ENCODE measurements at places on chromosomes 16 and 17.
A peak's percentile ranks its signal among the peaks of the same experiment; 100 is the strongest.

DNA sequence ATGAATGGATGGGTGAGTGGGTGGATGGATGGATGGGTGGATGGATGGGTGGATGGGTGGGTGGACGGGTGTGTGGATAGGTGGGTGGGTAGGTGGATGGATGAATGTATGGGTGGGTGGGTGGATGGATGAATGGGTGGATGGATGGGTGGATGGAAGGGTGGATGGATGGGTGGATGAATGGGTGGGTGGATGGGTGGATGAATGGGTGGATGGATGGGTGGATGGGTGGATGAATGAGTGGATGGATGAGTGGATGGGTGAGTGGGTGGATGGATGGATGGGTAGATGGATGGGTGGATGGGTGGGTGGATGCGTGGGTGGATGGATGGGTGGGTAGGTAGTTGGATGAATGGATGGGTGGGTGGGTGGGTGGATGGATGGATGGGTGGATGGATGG lies 13.2 kb upstream of the ATP2C2 start:
- DNase-seq = no peak

GRCh38 chr17:3531266-3532101 lies 26.1 kb downstream of the TRPV3 start:
- DNase-seq = peak; percentile 98

DNA sequence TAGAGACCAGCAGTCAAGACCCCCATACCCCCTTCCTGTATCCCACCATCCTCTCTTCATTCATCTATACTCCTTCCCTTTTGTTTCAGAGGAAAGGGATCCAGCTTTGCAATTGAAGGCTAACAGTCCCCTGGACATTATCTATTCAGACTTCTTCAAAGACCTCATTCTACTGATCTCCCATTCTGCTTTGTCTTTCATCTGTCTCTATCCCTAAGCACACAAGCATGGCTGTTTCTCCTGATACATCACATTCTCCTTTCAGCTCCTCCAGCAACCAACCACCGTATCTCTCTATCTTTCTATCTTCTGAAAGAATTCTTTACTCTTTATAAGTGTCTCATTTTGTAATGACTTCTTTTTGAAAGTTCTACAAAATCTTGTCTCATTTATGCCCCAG lies 9.7 kb upstream of the ARHGAP17 start:
- no peak for DNase-seq

GRCh38 chr16:85902366-85903155 lies 3.6 kb downstream of the IRF8 start:
- no peak for DNase-seq

- no peak for DNase-seq
Observed at GRCh38 chr17:15334266-15334665, 7.1 kb downstream of the TEKT3 start.

DNA sequence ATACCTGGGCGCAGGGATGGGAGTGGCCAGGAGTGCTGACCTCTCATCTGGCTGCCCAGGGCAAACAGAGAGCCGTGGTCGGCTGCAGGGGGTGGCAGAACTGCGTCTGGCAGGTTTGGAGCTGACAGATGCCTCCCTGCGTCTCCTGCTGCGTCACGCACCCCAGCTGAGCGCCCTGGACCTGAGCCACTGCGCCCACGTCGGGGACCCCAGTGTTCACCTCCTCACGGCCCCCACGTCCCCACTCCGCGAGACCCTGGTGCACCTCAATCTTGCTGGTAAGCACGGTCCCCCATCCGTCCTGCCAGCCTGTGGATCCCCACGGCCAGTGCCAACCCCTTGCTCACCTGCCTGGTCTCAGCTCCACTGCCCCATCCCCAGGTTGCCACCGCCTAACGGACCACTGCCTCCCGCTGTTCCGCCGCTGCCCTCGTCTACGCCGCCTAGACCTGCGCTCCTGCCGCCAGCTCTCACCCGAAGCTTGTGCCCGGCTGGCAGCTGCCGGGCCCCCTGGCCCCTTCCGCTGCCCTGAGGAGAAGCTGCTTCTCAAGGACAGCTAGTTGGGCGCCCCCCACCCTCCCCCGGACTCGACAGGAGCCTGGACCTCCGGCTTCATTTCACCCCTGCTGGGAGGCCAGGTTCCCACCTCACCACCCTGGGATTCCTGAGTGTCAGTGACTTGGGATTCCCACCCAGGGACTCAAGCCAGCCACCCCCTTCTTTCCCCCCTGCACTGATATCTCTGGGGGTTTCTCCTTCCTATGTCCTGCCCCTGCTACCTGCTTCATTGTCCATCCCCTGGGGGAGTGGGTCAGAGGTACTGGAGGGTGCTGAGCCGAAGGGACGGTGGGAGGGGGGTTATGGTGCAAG lies 2.0 kb upstream of the ORAI3 start:
- no peak for DNase-seq

- no peak for DNase-seq
Observed at GRCh38 chr17:75114552-75115314, 5.0 kb downstream of the ARMC7 start.

GRCh38 chr16:53822936-53823529 lies 119.1 kb downstream of the FTO start:
- no peak for DNase-seq

GRCh38 chr17:76243826-76244679 lies 3.8 kb upstream of the RNF157 start:
- DNase-seq = no peak

- DNase-seq = no peak
Observed at GRCh38 chr16:81427219-81427618, 17.4 kb upstream of the CMIP start.

- DNase-seq = no peak
Observed at GRCh38 chr16:25488435-25488834, 203.3 kb upstream of the HS3ST4 start.

DNA sequence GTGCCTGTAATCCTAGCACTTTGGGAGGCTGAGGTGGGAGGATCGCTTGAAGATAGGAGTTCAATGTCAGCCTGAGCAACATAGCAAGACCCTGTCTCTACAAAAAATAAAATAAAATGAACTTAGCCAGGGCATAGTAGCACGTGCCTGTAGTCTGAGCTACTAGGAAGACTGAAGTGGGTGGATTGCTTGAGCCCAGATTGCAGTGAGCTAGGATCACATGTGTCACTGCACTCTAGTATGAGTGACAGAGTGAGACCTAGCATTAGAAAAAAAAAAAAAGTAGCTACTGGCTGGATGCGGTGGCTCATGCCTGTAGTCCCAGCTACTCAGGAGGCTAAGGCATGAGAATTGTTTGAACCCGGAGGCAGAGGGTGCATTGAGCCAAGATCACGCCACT lies 6.0 kb downstream of the ADAP2 start:
- no peak for DNase-seq

DNA sequence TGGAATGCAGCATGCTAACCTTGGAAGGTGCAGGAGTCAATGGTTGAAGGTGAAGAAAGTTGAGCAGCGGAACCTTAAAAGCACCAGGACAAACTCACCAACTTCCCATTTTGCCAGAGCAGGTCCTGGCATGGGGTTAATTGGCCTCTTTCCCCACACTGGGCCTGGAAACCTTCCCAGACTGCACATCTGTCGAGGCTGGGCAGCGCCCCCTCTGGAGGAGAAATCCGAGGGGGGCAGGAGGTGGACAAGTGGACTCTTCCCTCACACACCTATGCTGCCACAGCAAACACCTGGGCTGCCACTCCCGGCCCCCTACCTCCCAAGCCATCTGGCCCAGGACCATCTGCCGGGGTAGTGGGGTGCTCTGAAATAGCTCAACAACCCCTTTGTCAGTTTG lies 232.4 kb downstream of the CBLN1 start:
- no peak for DNase-seq

- no peak for DNase-seq
Observed at GRCh38 chr17:12789075-12789480, 220 bp upstream of the ARHGAP44 start.

DNA sequence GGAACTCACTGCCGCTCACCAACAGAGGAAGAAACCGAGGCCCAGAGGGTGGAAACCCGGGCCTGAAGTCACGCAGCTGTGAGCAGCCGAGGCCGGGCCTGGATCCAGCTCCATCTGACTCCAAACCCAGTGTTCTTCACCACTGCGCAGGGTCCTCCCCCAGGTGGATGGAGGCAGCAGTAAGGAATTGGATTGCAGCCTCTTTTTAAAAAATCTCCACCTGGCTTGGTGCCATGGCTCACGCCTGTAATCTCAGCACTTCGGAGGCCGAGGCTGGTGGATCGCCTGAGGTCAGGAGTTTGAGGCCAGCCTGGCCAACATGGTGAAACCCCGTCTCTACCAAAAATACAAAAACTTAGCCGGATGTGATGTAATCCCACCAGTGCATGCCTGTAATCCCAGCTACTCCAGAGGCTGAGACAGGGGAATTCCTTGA lies 177.2 kb downstream of the FOXL1 start:
- no peak for DNase-seq

DNA sequence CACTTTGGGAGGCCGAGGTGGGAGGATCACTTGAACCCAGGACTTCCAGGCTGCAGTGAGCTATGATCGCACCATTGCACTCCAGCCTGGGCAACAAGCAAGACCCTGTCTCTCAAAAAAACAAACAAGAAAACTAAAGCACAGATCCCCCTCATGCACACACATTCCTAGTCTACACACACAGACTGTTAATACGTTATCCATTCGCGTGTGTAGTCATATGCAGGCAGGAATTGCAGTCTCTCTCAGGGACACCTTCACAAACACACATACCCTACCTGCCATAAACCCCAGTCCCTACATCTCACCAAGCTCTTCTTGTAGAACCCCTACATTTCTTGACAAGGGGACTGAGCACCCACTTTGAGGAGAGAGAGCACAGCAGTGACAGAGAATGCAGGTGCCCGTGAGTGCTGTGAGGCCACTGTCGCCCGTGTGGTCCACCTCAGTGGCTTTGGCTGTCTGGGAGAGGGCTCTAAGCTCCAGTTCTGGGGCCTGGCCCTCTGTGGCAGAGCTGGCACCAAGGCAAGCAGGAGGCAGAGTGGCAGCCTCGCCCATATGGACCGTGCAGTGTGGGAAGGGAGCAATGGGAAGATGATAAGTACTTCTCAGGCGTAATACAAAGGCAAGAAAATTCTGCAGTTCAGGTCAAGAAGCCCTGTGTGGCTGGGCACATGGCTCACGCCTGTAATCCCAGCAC lies 59.0 kb upstream of the RPH3AL start:
- DNase-seq = no peak

DNA sequence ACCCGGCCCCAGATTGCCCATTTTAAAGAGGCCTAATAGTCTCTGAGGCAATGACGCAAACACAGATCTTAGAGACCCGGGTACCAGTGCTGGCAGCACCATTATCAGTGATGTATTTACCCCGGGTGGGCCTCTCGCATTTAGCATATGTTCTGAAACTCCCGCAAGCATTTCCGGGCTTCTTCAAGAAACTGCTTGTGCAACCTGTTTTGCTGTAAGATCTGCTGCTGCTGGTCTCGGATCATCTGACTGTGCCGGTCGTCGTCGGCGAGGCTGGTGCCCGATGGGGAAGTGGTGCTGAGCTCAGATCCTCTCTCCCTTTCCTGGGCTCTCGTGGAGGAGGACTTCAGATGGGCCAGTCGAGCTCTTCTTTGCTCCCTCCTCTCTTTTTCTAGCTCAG lies 12.5 kb downstream of the CEP295NL start:
- peak; percentile 84 for DNase-seq

GRCh38 chr17:33519692-33520091 lies 226.6 kb upstream of the ASIC2 start:
- no peak for DNase-seq

DNA sequence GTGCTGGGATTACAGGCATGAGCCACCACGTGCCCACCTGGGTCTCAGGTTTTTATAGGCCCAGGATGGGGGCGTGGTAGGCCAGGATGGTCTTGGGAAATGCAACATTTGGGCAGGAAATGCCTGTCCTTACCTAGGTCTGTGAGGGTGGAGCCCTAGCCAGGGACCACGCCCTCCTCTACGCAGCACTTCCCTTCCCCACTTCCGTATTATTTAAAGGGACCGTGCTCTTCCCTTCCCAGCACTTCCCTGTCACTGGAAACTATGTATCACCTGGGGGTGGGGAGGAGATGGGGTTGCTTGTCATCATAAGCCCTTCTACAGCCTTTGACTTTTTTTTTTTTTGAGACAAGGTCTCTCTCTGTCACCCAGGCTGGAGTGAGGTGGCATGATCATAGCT lies 238.9 kb upstream of the NLRP1 start:
- DNase-seq = no peak

DNA sequence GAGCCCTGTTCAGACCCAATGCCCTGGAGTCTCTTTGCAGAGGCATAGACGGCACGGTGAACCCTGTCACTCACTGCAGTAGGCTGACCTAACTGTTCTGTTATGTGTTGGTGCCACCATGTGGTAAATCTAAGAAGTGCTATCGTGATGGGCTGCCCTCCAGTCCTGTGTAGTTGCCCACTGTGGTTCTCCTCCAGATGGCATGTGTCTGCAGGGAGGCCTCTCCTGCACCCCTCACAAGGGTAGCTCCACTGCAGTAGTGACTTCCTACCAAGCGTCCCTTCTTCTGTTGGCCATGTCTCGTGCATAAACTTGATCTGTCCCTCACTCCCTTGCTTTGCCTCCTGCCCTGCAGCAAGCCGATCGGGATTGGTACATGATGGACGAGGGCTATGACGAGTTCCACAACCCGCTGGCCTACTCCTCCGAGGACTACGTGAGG lies 5.8 kb downstream of the DHX38 start:
- peak; percentile 47 for DNase-seq

DNA sequence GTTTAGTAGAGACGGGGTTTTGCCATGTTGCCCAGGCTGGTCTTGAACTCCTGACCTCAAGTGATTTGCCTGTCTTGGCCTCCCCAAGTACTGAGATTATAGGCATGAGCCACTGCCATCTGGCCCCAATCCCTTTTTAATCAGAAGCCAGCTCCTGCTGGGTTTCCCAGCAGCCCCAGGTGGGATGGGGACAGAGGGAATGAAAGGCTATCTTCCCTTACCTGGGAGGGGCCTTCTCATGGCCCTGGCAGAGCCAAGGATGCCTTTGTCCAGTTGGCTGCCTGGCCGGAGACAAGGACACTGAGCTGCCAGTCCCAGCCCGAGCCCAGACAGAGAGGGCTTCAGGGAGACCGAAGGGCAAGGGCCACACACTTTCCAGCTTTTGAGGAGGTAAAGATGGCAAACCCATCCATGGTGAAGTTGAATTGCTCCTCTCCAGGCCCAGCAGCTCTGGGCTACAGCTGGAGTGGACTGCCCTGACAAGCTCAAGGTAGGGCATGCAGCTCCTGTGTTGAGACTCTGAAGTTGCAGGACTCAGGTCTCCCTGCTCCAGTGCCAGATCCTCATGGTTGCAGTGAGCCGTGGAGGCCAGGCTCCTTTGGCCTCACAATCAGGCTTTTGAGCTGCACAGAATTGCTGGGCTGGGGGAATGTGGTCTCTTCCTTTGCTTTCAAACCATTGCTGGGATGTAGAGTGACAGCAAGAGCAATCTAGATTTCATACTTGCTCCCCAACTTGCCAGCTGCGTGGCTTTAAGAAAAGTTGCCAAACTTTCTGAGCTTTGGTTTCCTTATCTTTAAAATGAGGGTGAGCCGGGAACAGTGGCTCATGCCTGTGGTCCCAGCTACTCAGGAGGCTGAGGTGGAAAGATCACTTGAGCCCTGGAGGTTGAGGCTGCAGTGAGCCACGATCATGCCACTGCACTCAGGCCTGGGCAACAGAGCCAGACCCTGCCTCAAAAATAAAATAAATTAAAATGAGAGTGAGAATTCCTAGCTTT lies 44.5 kb upstream of the IL34 start:
- DNase-seq = no peak

All from foreskin melanocyte (primary cell).